ENCODE measurements at places on chromosomes 12 and 14. TPM values are rescaled to one million over a fixed set of nuclear protein-coding genes. Genes with fewer than 3 reads are reported as not detected.

The PTPRQ gene
- total RNA-seq: not detected

The OR4K13 gene
- not detected for total RNA-seq

The HOXC9 gene
- total RNA-seq: not detected

The LYSET gene
- 8.7 TPM for total RNA-seq

The AKAP5 gene
- total RNA-seq: 1.5 TPM

The TCP11L2 gene
- total RNA-seq: 10.4 TPM

The CD27 gene
- 59.0 TPM for total RNA-seq

The MIP gene
- total RNA-seq: not detected

The GPRC5D gene
- total RNA-seq: not detected

Data from T-helper 2 cell treated with Interferon-gamma antibody and Interleukin-4, amounts not matched to agents 100 ng/mL and 5 ng/mL, for 36 hours (primary cell).